ENCODE measurements at places on chromosomes 6 and 20.
A peak's percentile ranks its signal among the peaks of the same experiment; 100 is the strongest.

GRCh38 chr6:52640170-52640569, 30.7 kb upstream of the TMEM14A start:
- no peak for DNase-seq

DNA sequence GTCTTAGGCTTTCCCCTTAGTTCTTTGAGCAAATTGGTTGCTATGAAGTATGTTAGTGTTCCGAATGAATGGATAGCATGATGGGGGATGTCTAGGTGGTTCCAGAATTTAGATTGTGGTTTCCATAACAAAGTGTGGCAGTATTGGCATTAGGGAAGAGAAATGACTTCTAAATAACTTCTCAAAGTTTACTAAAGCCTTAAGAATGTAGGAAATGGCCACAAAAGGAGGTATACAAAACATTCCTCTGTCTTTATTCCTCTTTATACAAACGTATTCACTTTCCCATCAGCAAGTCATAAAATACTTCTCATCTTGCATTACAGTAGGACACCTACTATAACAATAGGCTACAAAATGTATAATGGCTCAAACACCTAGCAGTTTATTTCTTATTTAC, 279.6 kb downstream of the ESR1 start:
- DNase-seq = no peak

DNA sequence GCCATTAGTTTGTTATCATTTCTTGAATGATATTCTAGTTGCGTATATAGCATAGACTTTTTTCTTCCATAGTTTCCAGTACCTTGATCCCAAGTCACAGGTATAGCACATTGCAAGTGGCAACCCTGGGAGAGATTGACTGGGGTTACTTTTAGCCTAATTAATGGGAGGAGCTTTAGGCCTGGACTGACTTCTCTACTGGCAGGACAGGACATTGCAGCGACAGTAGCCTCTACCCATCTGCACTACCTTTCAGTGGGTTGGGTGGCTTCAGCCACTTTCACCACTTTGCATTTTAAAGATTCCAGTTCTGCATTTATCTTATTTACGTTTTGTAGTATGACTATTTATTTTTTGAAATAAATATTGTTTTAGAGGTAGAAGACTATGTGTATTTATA, 320.3 kb downstream of the RIMS1 start:
- no peak for DNase-seq

- DNase-seq = peak; percentile 67
Measured at GRCh38 chr6:39806278-39806677, 14.1 kb downstream of the DAAM2 start.

GRCh38 chr20:15918631-15919030, 654.6 kb downstream of the KIF16B start:
- DNase-seq = no peak

DNA sequence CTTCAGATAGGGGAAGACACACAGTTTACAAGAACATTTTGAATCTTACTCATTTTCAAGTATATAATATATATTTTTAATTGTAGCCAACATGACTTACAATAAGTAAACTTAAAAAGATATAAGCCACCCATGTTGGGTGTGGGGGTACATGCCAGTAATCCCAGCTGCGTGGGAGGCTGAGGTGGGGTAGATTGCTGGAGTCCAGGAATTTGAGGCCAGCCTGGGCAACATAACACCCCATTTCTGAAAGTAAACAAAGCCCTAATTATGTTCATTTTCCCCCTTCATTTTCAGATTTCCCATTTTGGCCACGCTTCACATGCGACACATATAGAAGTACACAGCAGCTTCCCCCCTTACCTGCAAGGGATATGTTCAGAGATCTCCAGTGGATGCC, 30.5 kb downstream of the SERPINB6 start:
- DNase-seq = no peak

DNA sequence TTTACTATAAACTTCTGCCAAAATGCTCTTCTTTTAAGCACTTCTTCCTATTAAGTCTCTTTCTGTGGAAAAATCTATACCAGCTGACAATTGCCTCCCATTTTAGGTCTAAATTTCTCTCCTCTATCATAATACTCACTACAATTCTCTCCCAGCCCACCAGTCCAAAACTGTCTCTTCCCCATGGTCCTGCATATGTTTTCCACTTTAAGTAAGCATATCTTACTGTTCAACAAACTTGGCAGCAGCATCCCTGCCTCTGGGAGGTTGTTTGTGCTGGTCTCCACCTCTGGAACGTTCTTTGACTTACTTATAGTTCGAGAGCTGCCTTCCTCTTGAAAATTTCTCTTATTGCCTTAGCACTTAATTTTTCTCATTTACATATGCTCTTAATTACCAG, 180.5 kb downstream of the COL12A1 start:
- no peak for DNase-seq

DNA sequence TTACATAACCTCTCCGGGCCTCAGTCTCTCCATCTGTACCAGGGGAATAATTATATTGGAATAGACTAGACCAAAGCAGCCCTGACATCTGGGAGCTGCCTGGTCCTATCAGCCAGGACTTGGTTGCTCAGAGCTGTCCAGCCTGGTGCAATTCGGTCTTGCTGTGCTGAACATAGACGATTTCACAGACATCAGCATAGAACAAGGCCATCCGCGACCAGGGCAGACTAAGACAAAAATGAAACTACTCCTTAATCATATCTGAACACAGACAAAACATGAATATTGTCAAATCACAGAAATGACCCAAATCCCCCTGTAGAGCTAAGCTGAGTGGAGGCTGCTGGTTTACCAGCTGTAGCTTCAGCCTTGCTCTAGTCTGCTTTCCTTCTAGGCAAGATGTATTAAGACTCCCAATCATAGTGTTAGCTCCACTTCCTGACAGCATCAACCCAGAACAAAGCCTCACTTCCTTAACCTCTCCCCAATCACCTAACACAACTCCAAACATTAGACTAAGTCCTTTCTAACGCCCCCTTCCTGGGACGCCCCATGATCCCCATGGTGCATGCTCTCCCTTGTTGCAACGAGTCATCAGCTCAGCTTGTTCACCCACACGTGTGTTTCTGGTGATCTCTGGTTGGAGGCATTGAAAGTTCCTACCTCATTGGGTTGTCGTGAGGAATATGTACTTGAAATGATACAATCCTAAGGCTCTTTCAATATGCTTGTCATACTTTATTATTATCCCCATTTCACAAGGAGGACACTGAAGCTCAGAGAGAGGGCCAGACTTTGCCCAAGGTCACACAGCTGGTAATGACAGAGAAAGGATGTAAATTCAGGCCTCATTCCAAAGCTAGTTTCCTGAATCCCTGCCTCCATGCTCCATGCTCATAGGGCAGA, 3.5 kb upstream of the MAPK13 start:
- DNase-seq = no peak

GRCh38 chr20:25860531-25861150, 164.0 kb upstream of the ZNF337 start:
- DNase-seq = no peak

GRCh38 chr6:113457198-113457597, 399.9 kb upstream of the MARCKS start:
- DNase-seq = peak; percentile 61

- DNase-seq = no peak
Measured at GRCh38 chr20:46004889-46005473, 3.7 kb upstream of the MMP9 start.

GRCh38 chr6:159357211-159357915, 188.2 kb downstream of the FNDC1 start:
- no peak for DNase-seq

- no peak for DNase-seq
Measured at GRCh38 chr6:134714113-134714512, 235.8 kb downstream of the ALDH8A1 start.

DNA sequence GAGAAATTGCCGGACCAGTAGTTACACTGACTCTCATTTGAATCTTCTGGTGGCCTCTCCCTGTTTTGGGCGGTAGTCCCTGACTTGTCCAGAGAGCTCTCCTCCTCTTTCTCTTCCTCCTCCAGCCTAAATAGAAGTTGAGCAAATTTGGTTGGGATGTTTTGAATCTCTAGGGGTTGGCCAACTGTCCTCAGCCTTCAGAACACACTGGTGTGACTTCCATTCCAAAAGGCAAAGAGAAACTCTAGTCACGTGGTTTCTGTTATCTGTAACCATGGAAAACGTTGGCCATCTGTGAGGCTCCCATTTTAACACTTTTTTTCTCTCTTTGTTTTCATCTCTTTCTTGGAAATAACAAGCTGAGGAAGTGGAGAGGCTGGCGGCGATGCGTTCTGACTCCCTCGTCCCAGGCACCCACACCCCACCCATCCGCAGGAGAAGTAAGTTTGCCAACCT, 275.3 kb downstream of the TBC1D7 start:
- no peak for DNase-seq

DNA sequence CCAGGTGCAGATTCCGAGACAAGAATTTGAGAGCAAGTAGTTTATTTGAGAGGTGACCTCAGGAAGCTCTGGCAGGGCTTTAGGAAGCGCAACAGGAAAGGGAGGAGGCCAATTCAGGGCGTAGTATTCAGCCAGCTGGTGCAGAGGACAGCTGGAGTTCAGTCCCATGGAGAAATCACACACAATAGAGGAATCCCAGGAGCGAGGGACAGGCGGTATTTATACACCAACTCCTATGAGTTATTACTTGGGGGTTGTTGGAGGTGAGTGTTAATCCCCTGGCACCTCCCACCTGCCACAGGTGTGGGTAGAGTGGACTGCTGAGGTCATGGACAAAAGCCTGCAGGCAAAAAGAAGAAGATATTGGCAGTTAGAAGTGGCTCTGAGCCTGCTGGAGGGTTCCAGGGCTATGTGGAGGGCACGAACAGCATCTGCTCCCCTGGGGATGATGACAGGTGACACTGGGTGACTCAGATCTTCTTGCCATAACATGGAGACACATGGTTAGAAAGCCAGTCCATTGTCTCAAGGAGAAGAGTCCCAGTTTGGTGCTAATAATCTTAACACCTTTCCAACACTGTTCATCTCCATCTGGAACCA, 13.9 kb upstream of the SULF2 start:
- no peak for DNase-seq

DNA sequence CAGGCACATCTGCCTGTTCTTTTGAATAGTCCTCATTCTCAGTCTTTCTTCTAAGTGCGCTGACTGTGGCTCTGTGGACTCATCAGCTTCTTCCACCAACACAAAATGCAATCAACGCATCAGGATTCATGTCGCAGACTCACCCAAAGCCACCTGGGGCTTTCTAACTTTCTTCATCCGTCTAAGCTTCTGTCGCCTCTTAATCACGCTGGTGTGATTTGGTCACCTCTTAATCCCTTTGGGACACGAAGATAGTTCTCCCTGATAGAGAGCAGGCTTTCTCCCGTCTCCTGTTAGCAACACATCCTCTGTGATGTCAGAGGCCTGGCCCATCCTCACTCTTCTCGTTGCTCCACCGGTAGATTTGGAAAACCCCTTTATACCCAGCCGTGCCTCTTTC, 78.0 kb upstream of the FOXQ1 start:
- DNase-seq = no peak

DNA sequence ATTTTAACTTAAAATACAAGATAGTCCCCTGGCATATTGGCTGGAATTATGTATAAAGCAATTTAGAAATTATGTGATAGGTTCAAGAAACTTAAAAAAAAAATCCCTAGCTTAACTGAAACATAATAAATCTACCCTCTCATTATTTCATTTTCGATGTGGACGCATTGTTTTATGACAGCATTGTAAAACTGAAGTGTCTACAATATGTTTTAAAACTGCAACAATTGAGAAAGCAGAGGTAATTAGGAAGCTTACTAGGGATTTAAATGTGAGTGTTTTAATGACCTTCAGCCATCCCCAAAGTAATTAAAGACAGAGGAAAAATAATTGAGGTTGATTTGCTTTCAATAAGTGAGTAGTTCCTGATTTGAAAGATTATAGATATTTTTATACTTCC, 776.0 kb downstream of the TBC1D32 start:
- DNase-seq = no peak

- DNase-seq = no peak
Measured at GRCh38 chr6:47741807-47742206, 40.0 kb upstream of the OPN5 start.

GRCh38 chr6:165110860-165111259, 198.5 kb downstream of the C6orf118 start:
- DNase-seq = no peak

DNA sequence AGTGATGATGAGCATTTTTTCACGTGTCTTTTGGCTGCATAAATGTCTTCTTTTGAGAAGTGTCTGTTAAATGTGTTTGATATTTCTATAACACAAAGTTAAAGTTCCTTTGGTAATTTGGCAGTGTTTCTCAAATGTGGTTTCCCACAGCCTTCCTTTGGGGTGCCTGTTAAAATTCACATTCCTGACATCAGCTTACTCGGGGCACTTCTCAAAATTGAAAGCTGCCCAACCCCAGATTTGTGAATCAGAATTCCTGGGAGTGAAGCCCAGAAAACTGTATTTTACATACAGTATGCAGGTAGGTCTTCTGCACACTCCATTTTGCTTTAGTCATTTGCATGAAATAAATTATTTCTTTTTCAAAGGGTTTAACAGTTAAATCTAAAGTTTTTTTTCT, 207.9 kb downstream of the GMPR start:
- peak; percentile 37 for DNase-seq

GRCh38 chr6:159578629-159579028, 114.4 kb downstream of the SOD2 start:
- no peak for DNase-seq

DNA sequence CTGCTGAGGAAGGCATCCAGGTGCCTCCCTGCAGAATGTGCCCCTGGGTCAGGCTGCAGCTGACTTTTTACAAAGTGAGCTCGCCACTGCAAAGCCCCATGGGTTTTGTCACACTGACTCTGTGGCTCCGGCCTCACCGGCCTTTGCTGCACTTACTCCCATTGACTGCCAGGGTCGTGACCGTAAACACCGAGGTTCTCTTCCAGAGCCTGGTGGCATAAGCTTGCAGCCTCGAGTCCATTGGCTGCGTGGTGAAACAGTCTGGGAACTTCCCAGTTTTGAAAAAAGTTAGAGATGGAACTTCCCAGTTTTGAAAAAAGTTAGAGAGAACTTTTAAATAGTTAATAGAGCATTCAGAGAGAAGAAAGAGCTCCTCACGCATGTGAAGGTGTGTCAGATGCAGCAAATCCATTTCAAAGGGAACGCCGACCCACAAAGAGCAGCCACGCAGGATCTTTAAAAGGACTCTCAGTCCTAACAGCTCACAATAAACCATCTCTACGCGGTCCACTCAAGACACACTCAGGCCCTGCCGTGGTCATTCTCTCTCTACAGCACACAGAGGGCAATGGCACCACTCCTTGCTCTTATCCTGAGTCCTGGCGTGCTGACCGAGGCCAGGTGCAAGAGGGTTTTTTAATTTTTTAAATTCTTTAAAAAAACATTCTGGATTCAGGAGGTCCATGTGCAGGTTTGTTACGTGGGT, 12.8 kb downstream of the RAMACL start:
- DNase-seq = no peak

DNA sequence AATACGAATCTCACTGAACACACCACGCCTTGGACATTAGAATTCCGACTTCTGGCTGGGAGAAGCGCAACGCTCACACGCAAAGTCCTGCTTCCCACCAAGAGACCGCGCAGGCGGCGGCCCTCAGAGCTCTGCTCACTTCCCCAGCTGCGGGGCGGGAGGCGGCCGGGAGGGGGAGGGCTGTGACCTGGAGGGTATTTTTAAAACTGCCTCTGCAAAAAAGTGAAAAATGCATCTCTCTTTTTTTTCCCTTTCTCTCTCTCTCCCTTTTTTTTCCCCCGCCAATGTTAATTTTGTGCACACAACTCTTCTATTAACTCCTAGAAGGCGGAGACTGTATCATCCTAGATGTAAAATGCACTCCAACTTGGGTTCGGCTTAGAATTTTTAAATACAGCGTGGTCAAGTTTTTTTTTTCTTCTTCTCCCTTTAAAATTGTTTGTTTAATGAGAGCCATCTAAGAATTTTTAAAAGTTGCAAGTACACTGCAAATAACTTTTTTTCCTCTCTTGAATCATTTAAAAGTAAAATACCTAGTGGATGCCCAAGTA, 66.4 kb downstream of the STX11 start:
- DNase-seq = no peak

Measured in fibroblast of skin of left quadriceps (primary cell).